ENCODE measurements at places on chromosomes 4 and X. TPM values are rescaled to one million over a fixed set of nuclear protein-coding genes. Genes with fewer than 3 reads are reported as not detected.

DNA sequence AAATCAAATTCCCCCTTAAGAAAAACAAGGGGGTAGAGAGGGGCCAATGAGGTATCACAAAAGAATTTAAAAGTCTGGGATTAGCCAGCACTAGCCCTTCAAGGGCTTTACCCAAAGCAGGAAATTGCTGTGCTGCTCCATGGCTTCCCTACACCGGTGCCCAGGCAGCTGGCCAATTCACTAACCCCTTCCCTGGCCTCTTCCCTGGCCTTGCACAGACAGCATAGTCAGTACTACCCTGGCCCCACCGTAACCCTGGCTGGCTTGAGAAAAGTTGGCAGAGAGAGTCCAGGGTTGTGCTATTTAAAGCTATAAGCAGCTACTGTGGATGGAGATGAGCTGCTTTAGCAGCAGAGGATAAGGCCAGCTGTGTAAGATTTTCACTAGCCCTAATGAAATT is 43.1 kb downstream of the ADAMTS3 start:
- no peak overlapping the region for H3K4me3 ChIP-seq
- H3K36me3 ChIP-seq, result no peaks in the 10 kb centered on the region
- H3K4me1 ChIP-seq, result no peaks in the 10 kb centered on the region

The CHRDL1 gene
- total RNA-seq, result 0.63 TPM

The FAM199X gene
- 11.7 TPM for total RNA-seq

The MCF2 gene
- total RNA-seq, result not detected

The CFP gene
- 0.57 TPM for total RNA-seq

The CPLX1 gene
- total RNA-seq, result not detected

The ANOS1 gene
- total RNA-seq, result 0.08 TPM

GRCh38 chr4:146288193-146288592 is 73.9 kb downstream of the REELD1 start:
- no peaks in the 10 kb centered on the region for H3K36me3 ChIP-seq
- no peak for DNase-seq
- no peak overlapping the region for H3K27ac ChIP-seq
- no peaks in the 10 kb centered on the region for H3K27me3 ChIP-seq

- no peak overlapping the region for H3K27ac ChIP-seq
- H3K4me1 ChIP-seq, result peaks cover 13% of the 10 kb centered on the region
- H3K27me3 ChIP-seq, result no peaks in the 10 kb centered on the region
- no peak for DNase-seq
Observed at GRCh38 chr4:48180234-48180633, 46.2 kb upstream of the TXK start.

The GAGE12E gene
- total RNA-seq, result not detected

The ACE2 gene
- total RNA-seq, result not detected

- H3K4me1 ChIP-seq, result no peaks in the 10 kb centered on the region
- H3K27ac ChIP-seq, result no peak overlapping the region
- H3K27me3 ChIP-seq, result no peaks in the 10 kb centered on the region
- no peaks in the 10 kb centered on the region for H3K36me3 ChIP-seq
Observed at GRCh38 chrX:87003031-87003430, 514.6 kb upstream of the KLHL4 start.

GRCh38 chr4:77155631-77156452 is 1.2 kb upstream of the CCNG2 start:
- peak overlapping the region; percentile 99 for H3K27ac ChIP-seq
- peaks cover 36% of the 10 kb centered on the region for H3K4me1 ChIP-seq
- peak overlapping the region; percentile 97 for H3K4me3 ChIP-seq
- peaks cover 10% of the 10 kb centered on the region for H3K36me3 ChIP-seq
- H3K27me3 ChIP-seq, result no peaks in the 10 kb centered on the region

DNA sequence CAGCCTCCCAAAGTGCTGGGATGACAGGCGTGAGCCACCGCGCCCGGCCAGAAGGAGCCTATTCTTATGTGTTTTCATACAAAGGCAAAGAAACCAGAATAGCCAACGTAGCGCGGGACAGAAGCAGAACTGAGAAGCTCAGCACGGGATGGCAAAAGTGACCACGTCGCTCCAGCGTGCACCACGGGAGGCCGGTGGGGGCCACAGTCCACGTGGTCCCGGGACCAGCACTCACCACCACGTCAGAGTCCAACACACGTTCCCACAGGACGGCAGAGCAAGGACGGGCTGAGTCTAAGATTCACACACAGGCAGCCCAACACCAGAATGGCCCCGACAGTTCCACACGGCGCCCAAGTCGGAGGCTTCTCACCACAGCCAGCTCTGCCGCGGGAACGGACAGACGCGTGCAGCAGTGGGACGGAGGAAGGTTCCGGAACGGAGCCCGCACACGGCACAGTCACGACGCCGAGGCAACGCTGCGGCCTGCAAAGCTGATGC is 18.8 kb upstream of the GTPBP6 start:
- DNase-seq, result no peak
- no peak overlapping the region for H3K4me3 ChIP-seq
- no peak overlapping the region for H3K27ac ChIP-seq
- H3K4me1 ChIP-seq, result no peaks in the 10 kb centered on the region
- no peaks in the 10 kb centered on the region for H3K27me3 ChIP-seq

GRCh38 chr4:2934077-2934812 is 29.0 kb downstream of the NOP14 start:
- H3K27me3 ChIP-seq, result no peaks in the 10 kb centered on the region
- peak overlapping the region; percentile 78 for H3K4me3 ChIP-seq
- H3K4me1 ChIP-seq, result peaks cover 26% of the 10 kb centered on the region
- DNase-seq, result no peak
- H3K36me3 ChIP-seq, result peaks cover 9% of the 10 kb centered on the region

DNA sequence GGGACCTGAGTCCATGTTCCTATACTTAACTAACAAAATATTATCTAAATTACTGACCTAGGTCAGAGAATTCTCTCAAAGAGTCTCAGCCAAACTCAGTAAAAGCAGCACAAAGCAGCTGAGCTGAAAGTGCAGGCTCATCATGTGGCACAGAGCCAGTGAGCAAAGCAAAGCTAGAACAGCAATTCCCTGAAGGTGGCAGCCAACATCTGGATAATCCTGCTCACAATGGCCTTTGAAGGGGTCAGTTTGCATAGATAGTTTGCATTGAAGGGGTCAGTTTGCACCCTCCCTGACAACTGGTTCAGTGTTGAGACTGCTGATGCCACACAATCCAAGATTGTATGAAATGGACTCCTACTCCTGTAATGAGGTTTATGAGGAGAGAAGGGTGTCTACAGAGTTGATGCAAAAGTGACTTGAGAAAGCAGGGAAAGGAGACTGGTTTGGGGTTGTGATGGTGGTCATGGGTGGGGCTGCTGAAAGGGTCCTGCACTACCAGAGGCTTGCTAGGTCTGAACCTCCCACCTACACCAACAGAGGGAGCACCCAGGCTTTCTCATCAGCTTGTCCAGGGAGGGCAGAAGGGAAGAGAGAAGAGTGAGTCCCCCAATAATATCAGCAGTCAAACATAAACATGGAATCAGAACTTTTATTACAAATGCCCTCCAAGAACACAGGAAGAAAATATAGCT is 39.7 kb downstream of the TRIM61 start:
- no peak overlapping the region for H3K27ac ChIP-seq
- peaks cover 11% of the 10 kb centered on the region for H3K27me3 ChIP-seq
- no peaks in the 10 kb centered on the region for H3K36me3 ChIP-seq
- DNase-seq, result no peak
- no peaks in the 10 kb centered on the region for H3K4me1 ChIP-seq

The TCEANC gene
- total RNA-seq, result 4.7 TPM

- H3K27me3 ChIP-seq, result peaks cover 9% of the 10 kb centered on the region
- H3K36me3 ChIP-seq, result no peaks in the 10 kb centered on the region
- no peak for DNase-seq
- H3K4me1 ChIP-seq, result no peaks in the 10 kb centered on the region
- H3K4me3 ChIP-seq, result no peak overlapping the region
Observed at GRCh38 chr4:73036123-73036522, 33.4 kb downstream of the COX18 start.

- DNase-seq, result peak; percentile 79
- peaks cover 50% of the 10 kb centered on the region for H3K36me3 ChIP-seq
- H3K27me3 ChIP-seq, result no peaks in the 10 kb centered on the region
- no peak overlapping the region for H3K4me3 ChIP-seq
Observed at GRCh38 chrX:1598876-1599790, 7.7 kb downstream of the AKAP17A start.

DNA sequence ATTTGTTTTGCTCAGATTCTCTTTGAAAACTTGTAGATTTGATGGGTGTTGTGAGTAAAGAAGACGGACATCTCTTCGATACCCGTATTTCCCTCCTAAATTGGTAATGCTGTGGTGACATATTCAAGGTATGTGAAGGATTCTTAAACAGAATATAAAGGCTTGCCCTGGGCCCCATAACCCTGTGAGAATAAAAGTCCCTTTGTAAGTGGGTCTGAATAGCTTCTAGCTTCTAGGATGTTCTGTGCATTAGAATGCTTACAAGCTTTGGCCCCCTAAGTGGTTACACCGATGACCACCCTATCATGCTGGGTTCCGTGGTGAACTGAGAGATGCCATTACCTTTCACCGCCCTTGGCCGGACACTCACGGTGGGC is 574 bp upstream of the MOB1B start:
- H3K4me3 ChIP-seq, result peak overlapping the region; percentile 99
- H3K36me3 ChIP-seq, result peaks cover 10% of the 10 kb centered on the region
- DNase-seq, result no peak
- peak overlapping the region; percentile 97 for H3K27ac ChIP-seq
- H3K4me1 ChIP-seq, result peaks cover 16% of the 10 kb centered on the region
- no peaks in the 10 kb centered on the region for H3K27me3 ChIP-seq

DNA sequence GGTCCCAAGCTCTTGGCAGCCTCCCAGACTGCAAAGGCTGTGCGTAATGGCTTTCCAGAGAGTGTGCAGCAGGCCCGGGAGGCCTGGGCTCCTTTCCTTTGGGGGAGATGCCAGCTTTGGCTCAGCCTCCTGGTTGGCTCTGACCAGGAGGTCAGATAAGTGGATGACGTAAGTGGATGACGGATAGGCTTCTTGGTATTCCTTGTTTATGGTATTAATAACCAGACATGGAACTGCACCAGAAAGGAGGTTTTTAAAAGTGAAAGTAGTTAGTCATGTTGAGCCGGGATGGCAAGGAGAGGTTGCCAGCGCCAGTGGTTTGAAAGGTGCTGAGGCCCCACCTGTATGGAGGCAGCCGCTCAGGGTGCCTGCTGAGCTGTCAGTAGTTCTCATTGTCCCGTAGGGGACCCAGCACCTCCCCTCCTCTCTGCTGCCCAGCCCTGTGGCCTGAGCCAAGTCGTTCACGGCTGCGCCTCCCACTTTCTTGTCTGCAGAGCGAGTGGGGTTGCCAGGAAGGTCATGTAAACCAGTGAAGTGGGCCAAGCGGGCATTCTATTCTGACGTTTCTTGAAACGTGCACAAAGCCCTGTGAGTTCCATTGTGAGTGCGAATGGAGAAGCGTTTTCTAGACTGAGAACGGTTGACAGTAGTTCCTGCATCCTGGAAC is 28.7 kb upstream of the STOX2 start:
- no peaks in the 10 kb centered on the region for H3K36me3 ChIP-seq
- peaks cover 3% of the 10 kb centered on the region for H3K27me3 ChIP-seq
- H3K4me3 ChIP-seq, result no peak overlapping the region
- no peak for DNase-seq

GRCh38 chrX:94686071-94686470 is 1012.1 kb downstream of the FAM133A start:
- H3K4me3 ChIP-seq, result no peak overlapping the region
- H3K27ac ChIP-seq, result no peak overlapping the region
- no peaks in the 10 kb centered on the region for H3K4me1 ChIP-seq
- no peak for DNase-seq

- peak overlapping the region; percentile 81 for H3K27ac ChIP-seq
- DNase-seq, result no peak
- no peaks in the 10 kb centered on the region for H3K36me3 ChIP-seq
- no peaks in the 10 kb centered on the region for H3K4me1 ChIP-seq
- peak overlapping the region; percentile 83 for H3K4me3 ChIP-seq
Observed at GRCh38 chrX:102712981-102713625, 855 bp downstream of the GPRASP2 start.

Measured in osteocyte (in vitro differentiated cells).